Brain microvascular endothelial cell (primary cell): ENCODE measurements at places on chromosomes 13 and 19.

DNA sequence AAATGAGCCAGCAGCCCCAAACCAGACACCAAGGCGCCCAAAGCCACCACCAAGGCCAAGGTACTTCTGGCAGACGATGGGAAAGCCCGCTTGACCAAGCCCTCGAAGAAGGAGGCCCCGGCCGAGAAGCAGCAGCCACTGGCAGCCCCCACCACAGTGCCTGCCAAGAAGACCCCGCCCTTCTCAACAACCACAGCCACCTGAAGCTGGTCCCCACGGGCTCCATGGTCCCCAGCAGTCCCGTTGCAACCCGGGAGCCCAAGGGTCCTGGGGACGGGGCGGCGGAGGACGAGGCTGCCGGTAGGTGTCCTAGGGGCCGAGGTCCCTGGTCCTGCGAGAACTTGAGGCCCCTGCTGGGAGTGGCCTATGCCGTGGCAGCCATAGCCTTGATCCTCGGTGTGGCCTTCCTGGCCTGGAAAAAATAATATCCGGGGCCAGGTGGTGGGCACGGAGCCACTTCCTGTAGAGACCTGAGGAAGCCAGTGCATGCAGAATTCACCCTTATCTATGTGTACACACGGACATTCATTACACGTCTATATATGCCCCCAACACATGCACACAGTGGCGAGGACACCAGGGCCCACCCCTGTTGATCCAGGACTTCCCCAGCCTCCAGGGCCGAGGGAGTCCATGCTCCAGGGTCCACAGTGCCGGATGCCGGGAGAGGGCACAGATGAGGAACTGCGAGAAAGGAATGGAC, 13.8 kb downstream of the C1QTNF9 start:
- no peak for DNase-seq

GRCh38 chr19:45354241-45354842, 13.8 kb downstream of the KLC3 start:
- no peak for DNase-seq

- DNase-seq, result no peak
Measured at GRCh38 chr19:6457958-6458694, 1.5 kb downstream of the SLC25A23 start.

DNA sequence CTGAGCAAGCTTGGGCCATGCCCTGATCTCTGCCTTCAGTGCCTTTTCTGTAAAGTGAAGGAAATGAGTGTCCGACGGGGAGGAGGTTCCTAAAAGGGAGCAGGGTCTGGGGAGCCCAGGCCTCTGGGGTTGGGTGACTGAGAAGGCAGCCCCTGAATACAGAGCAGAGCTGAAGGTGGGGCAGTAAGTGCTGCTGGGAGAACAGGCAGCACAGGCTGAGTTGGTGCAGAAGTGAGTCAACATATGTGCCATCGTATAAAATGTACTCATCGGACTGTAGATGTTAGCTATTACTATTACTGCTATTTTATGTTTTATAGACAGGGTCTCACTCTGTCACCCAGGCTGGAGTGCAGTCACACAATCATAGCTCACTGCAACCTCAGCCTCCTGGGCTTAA, 1.0 kb upstream of the HAMP start:
- no peak for DNase-seq

- DNase-seq, result no peak
Measured at GRCh38 chr19:56071151-56071550, 49.9 kb downstream of the ZNF787 start.

DNA sequence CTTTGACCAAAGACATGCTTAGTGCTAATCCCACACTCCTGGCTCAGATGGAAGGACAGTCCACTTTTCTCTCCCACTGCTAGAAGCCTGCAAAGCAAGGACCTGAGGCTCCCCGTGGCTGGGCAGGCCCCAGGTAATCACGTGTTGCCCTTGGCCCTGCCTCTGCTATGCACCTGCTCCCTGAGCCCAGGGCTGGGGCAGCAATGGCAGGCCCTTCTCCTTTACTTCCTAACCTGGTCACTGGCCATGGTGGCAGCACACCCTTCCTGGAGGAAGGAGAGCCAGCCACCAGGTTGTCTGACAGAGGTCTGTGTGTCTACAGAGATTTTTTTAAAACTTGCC, 27.9 kb upstream of the ZNF492 start:
- DNase-seq, result no peak

GRCh38 chr19:32580353-32580900, 563 bp upstream of the PDCD5 start:
- DNase-seq, result no peak

GRCh38 chr19:20969498-20969897, 46.4 kb downstream of the ZNF85 start:
- DNase-seq, result no peak

DNA sequence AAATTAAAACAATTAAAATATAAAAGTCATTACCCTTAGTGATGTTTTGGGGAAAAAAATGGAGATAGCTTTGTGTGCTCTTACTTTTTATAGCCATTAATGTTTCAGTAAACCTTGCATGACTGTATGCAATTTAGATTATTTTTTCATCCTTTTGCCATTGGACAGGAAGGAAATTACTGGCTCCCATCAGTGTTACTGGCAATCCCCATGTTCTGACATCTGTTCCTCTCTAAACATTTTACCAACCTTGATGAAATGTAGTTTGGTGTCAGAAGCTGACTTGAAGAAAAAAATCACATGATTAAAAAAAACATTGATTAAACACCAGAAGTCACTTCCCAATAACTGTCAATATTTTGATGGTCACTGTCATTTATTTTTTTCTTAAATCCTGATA, 52.3 kb upstream of the ZNF536 start:
- no peak for DNase-seq

DNA sequence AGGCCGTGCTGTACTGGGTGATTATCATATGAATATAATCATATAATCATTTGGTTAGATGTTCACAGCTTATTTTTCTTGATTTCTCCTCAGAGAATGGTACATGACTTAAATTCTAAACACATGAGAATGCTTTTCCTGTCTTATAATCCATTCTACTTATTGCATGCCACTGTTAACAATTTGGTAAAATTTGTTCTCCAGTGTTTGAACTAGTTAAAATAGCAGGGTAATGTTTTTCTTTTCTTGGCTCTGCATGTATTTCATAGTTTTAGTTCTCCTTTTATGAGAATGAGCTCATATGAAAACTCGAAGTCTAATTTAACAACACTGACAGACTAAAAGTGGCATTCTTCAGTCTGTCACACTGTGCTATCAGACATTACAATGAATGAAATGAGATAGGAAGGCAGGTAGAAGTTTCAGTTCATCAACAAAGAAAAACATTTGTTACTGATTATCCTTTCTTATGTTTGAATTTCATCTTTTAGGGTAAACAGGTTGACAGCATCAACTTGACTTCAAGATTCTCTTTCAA, 10.2 kb downstream of the SPRYD7 start:
- no peak for DNase-seq

GRCh38 chr13:109371066-109371465, 415.3 kb downstream of the IRS2 start:
- DNase-seq, result no peak

- DNase-seq, result no peak
Measured at GRCh38 chr13:31631746-31632145, 107.6 kb upstream of the RXFP2 start.

DNA sequence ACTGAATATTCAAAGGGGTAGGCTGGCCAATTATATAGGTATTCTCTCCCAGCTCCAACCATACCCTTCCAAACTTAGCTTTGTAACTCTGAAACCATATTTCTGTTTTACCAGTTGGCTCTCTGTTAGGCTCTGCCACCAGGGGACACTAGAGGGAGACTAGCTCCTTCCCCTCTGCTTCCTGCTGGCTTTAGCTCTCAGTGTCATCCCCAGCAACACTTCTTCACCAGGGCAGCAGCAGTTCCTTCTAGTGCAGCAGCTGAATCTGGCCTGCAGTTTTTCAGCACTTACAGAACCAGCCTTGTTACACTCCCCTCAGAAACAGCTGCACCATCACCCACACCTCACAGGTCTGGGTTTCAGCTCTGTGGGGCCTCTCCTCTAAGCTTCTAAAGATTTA, 51.0 kb upstream of the DOCK9 start:
- DNase-seq, result no peak

GRCh38 chr19:43290568-43291359, 21.4 kb upstream of the PSG9 start:
- no peak for DNase-seq

GRCh38 chr13:32783067-32783466, 196.8 kb downstream of the PDS5B start:
- peak; percentile 25 for DNase-seq

DNA sequence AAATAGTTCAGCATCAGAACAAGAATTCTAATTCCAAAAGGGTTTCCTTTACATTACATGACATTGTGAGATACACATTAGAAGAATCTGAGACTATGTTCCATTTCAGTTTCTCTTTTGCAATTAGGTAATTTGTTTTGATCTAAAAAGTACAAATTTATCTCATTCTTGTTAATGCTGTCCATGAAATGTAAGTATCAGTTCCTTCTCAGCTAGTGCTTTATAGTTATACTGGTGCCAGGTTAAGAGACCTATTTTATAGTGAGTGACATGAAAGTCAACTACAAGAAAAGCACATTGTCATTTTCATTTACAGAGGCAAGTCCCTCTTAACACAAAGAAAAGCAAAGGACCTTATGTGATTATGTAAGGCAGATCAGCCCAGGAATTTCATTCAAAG, 43.9 kb downstream of the RCBTB2 start:
- DNase-seq, result no peak

DNA sequence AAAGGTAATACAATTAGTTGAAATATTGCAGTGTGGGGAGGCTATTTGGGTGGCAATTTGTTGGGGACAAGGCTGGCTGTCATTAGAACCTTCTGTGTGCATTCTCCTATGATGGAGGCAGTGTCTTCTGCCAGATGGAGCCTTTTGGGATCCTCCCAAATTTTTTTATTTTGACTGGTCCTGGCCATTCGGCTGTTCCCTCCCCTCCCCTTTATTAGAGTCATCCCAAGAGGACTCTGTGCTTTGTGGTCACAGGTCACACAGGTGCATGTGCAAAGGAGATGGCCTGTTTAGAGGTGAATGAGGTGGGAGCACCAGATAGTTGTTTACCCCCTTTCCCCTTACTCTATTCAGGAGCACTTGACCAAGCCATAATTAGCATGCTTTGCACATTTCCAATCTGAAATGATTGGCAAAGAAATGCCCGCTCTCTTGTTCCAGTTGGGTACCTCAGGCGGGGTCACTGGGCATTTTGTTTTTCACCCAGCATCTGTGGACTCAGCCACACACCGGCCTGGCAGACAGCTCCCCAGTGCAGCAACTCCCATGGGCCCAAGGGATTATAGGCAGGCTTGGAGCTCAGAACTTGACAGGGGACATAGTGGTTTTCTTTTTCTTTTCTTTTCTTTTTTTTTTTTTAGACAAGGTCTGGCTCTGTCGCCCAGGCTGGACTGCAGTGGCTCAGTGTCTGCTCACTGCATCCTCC, 19.8 kb downstream of the GATAD2A start:
- DNase-seq, result no peak

GRCh38 chr19:42074513-42075363, 1.2 kb upstream of the ZNF574 start:
- no peak for DNase-seq

- no peak for DNase-seq
Measured at GRCh38 chr13:25372284-25373081, 709 bp downstream of the ATP8A2 start.

DNA sequence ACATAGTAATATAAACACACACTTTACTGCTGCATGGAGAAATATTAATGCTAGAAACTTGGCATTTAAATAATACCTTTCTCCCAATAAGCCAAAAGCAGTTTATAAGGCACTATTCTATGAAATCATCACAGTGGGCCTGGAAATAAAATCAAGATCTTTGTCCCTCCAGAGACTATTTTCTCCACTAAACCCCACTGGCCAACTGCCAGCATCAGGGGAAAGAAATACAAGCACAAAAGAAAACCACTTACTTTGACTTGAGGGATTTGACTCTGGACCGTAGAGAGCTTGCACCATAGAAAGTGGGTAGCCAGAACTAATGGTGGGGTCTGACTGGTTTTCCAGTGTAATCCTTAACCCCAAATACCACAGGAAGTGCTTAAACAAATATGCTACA, 71.9 kb downstream of the DCLK1 start:
- no peak for DNase-seq

GRCh38 chr13:23384111-23384510, 49.4 kb downstream of the SACS start:
- DNase-seq, result peak; percentile 70

DNA sequence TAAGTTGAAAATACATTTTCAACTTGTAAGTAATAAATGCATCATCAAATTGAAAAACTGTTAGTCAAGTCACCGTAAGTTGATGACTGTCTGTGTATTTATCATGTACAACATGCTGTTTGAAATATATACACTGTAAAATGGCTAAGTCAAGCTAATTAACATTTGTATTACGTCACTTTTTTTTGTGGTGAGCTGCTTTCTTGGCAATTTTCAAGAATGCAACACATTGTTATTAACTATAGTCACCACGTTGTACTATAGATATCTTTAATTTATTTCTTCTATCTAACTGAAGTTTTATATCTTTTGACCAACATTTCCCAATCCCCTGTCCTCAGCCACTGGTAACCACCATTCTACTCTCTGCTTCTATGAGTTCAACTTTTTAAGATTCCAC, 57.0 kb downstream of the RBM26 start:
- DNase-seq, result no peak

- no peak for DNase-seq
Measured at GRCh38 chr13:49183672-49184325, 36.3 kb upstream of the MLNR start.

- DNase-seq, result no peak
Measured at GRCh38 chr13:105763851-105764250, 771.6 kb downstream of the EFNB2 start.

DNA sequence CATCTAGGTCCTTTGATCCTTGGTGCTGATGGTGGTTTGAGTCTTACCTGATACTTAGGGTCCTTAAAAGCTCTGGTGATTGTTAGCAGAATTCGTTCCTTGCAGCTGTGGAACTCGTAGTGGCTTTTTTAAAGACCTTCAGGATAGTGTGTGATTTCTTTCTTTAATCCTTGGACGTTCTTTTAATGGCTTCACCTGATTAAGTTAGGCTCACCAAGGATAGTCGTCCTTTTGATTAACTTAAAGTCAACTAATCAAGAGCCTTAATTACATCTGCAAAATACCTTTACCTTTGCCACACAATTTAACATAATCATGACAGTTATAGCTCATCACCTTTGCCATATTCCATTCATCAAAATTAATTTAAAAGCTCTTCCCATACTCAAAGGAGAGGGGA, 1807.7 kb downstream of the OLFM4 start:
- DNase-seq, result no peak
